ENCODE measurements at places on chromosomes 5 and 9. TPM values are rescaled to one million over a fixed set of nuclear protein-coding genes. Genes with fewer than 3 reads are reported as not detected.

BNC2 gene
- 1.0 TPM for total RNA-seq

CSF1R gene
- total RNA-seq, result not detected

GFM2 gene
- 24.1 TPM for total RNA-seq

SNX30 gene
- 10.0 TPM for total RNA-seq

LCN9 gene
- not detected for total RNA-seq

CNTNAP3 gene
- total RNA-seq, result 86.4 TPM

INSL6 gene
- total RNA-seq, result not detected

FAM219A gene
- 3.1 TPM for total RNA-seq

LMAN2 gene
- 383 TPM for total RNA-seq

TSSK1B gene
- total RNA-seq, result not detected

NPDC1 gene
- 8.2 TPM for total RNA-seq

CAMK2A gene
- not detected for total RNA-seq

GCNT1 gene
- total RNA-seq, result 3.6 TPM

Measured in dermis lymphatic vessel endothelial cell (primary cell).